D341Med (cell line): ENCODE measurements at places on chromosomes 4 and X.

GRCh38 chr4:23770011-23770410 lies 119.8 kb downstream of the PPARGC1A start:
- DNase-seq: no peak

GRCh38 chrX:53321230-53321942 lies 40.0 kb upstream of the IQSEC2 start:
- peak; percentile 64 for DNase-seq

GRCh38 chr4:148986951-148987350 lies 544.7 kb upstream of the NR3C2 start:
- DNase-seq: no peak

DNA sequence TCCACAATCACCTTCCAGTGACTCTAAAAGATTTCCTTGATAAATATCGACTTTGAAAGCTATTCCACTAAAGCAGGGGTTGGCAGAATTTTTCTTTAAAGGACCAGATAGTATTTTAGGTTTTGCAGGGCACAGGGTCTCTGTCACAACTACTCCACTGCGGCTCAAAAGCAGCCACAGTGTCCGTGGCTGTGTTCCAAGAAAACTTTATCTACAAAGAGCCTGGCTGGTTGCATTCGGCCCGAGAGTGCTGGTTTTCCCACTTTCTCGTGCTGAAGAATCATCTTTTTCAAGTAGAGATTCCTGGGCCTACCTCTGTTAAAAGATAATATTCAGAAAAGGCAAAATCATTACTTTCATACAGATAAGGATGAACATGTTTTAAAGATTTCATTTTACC lies 55.6 kb downstream of the TSPAN7 start:
- no peak for DNase-seq

- DNase-seq: peak; percentile 48
Observed at GRCh38 chr4:174120446-174121295, 162.8 kb downstream of the FBXO8 start.

DNA sequence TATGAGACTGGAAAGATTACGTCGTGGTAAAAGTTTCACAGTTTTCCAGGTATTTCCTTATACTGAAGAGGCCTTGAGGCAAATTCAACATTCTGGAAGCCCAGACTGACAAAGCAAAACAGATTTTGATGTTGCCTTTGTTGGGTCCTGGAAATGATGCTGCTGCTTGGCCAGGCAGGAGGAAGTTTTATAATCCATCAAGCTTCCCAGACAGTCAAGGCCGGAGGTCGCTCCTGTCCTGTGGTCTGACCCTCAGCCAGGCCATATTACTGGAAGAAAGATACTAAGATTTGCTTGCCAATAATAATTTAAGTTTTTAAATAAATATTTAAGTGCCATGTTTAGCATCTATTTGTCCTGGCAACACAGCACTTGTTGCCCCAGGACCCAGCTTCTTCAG lies 63.4 kb downstream of the TAPT1 start:
- DNase-seq: no peak

DNA sequence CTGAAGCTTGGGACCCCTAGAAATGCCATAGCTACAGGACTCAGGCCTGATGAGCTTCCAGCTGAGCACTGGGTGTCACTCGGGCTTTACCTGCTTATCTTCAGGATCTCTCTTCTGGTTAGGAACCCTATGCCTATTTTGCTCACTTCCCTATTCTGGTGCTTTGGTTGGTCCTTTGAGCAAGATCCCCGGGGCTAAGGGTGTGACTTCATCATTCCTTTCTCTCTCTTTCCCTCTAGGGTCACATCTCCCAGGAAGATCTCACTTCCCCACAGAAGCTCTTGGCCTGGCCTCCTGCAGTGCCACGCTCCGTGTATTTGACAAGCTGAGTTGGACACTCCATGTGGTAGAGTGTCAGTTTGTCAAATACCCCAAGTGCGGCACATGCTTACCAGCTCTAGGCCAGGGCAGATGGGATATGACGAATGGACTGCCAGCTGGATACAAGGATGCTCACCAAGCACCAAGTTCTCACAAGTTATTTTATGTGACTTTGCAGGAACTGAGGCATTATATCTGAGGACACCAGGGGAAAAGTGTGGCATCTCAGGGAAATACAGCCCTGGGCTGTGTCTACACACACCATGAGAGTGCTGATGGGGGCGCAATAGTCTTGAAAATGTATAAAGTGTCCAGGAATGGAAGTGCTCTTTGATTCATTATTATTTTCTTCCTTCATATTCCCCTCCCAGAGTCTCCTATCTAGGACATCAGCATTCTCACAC lies 21.1 kb downstream of the VSIG4 start:
- no peak for DNase-seq

- no peak for DNase-seq
Observed at GRCh38 chrX:66053414-66053813, 13.5 kb upstream of the VSIG4 start.

DNA sequence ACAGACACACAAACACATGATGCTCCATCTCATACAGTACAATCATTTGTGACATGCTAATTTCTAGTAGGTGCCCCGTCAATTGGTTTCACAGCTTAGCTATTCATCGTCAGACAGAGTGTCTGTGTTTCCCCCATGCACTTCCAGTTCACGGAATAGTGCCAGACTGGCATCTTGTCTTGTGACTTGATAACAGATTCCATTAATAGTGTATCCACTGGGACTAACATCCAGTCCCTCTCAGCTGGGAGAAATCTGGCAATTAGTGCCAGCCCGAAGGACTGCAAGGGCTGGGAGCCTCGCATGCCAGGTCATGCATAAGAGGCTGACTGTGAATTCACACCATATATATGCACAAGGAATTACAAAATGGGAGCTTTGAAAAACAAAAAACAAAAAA lies 20.2 kb upstream of the GATB start:
- no peak for DNase-seq

DNA sequence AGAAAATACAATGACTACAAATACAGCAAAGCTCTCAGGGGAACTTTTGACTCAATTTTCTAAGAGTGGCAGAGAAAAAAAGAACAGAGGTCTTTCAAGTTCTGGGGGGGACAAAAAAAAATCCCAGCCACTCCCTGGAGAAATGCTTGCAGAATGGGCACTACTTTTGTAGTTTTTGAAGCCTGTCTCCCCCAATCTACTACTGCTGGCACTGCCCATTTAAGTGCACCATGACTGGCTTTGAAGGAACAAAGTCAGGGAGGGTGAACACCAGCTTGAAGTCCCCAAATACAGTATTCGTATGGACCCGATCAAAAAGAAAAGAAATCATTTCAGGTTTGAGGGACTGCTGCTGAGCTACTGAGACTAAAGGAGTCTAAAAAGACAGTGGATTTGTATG lies 1824.4 kb downstream of the ARAP2 start:
- no peak for DNase-seq

GRCh38 chr4:11495291-11495690 lies 66.6 kb upstream of the HS3ST1 start:
- no peak for DNase-seq

GRCh38 chrX:45849261-45849862 lies 648.7 kb upstream of the DIPK2B start:
- DNase-seq: peak; percentile 29

DNA sequence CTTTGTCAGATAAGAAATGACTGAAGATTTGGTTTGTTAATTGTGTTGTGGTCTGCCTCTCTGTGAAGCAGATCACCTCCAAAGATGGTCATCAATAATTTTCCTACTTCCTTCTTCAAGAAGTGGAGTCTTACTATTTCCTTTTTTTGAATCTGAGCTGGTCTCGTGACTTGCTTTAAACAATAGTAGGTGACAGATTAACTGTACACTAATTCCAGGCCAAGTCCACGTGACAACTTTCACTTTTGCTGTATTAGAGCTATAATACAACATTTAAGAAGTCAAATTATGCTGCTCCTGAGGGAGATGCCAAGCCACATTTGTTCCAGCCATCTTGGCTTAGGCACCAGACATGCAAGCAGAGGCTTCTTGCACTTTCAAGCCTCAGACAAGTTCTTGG lies 393.8 kb upstream of the GRID2 start:
- no peak for DNase-seq

DNA sequence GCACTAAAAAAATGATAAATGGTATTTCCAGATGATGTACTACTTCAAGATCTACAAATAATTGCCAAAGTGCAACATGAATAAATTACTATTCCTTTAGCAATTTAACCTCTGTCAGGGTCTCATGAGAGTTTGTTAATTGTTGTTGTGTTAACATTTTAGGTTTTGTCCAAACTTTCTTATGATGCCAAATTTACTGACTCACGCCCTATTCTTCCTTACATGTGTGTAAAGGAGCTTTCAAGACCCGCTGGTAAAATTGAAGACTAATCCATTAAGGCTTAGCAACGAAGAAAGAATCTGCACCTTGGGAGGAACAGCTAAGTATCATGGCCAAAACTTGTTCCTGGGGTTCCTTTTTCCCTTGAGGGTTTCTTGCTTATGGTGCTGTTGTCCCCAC lies 252.7 kb upstream of the JADE1 start:
- no peak for DNase-seq

GRCh38 chr4:168646001-168646768 lies 149.3 kb downstream of the PALLD start:
- DNase-seq: no peak

DNA sequence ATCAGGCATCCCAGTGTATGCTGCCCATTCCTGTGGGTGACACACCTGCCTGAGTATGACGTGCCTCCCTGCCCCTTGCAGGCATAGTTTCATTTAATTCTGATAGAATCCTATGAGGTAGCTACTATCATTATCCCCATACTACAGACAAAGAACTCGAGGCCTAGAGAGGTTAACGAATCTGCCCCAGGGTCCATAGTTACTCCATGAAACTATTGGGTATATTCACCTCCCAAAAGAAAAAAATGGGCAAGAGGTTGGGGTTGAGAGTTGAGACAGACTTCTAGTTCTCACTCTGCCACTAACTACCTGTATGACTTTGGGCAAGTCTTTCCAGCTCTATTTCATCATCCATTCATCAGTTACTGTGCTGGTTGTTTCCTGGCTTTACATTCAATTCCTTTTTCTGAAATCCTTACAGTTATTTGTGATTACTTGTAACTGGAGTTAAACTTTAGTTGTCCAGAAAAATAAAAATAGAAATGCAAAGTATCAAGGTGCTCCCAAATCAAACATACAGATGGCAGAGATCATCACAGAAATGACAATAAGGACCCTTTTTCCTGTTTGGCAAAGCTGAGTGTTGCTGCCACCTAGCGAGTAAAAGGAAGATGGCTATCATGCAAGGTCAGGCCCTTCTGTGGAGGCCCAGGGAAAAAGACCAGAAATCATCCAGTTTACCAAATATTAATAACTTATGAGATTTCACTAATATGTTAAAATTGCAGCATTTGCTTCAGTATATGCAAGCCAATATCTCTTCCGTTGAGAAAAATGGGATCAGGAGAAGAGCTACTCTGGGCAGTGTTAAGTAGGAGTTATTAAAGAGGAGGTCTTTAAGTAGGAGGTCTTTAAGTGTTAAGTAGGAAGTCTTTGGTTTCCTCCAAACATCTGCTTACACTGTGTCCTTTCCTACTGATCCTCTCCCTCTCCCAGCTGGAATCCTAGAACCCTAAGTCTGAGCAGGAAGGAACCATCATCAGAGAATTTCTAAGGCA lies 17.1 kb upstream of the MAP7D3 start:
- DNase-seq: peak; percentile 51

- DNase-seq: peak; percentile 25
Observed at GRCh38 chrX:123422875-123423274, 238.8 kb downstream of the GRIA3 start.

GRCh38 chr4:87875191-87875590 lies 42.4 kb downstream of the MEPE start:
- DNase-seq: no peak

- no peak for DNase-seq
Observed at GRCh38 chrX:3651277-3651676, 62.2 kb downstream of the PRKX start.

DNA sequence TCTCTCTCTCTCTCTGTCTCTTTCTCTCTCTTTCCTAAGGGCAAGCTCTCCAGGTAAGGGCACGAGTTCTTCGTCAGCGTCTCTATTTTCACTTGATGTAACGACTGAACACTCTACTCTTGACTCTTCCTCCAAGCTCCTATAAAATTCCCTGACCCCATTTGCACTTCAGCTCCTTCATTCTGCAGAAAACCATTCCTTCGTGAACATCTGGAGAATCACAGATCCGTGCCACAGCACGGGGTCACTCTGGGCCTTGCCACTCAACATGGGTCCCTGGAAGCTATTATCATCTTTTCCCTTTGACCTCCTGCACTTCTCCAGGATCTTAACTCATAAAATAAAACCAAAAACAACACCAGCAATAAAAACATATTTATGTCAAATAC lies 112.0 kb upstream of the LNX1 start:
- DNase-seq: no peak

DNA sequence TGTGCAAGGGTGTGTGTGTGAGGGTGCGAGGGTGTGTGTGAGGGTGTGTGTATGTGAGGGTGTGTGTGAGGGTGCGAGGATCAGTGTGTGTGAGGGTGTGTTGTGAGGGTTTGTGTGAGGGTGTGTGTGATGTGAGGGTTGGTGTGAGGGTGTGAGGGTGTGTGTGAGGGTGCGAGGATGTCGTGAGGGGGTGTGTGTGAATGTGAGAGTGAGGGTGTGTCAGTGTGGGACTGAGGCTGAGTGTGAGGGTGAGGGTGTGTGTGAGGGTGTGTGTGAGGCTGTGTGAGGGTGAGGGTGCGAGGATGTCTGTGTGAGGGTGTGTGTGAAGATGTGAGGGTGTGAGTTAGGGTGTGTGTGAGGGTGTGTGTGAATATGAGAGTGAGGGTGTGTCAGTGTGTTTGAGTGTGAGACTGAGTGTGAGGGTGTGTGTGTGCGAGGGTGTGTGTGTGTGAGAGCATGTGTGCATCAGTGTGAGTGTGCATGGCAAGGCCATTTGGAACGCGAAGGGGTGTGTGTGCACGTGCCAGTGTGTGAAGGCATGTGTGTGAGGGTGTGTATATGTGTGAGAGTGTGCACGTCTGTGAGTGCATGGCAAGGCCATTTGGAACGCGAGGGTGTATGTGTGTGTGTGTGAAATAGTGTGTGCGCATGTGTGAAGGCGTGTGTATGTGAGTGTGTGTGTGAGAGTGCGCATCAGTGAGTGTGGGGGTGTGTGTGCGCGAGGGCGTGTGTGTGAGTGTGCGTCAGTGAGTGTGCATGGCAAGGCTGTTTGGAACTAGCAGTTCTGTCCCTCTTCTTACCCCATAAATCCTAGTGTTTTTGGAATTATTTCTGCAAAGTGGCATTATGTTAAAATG lies 69.8 kb downstream of the RGS12 start:
- DNase-seq: no peak

- DNase-seq: no peak
Observed at GRCh38 chr4:47784222-47784621, 53.6 kb downstream of the CORIN start.

DNA sequence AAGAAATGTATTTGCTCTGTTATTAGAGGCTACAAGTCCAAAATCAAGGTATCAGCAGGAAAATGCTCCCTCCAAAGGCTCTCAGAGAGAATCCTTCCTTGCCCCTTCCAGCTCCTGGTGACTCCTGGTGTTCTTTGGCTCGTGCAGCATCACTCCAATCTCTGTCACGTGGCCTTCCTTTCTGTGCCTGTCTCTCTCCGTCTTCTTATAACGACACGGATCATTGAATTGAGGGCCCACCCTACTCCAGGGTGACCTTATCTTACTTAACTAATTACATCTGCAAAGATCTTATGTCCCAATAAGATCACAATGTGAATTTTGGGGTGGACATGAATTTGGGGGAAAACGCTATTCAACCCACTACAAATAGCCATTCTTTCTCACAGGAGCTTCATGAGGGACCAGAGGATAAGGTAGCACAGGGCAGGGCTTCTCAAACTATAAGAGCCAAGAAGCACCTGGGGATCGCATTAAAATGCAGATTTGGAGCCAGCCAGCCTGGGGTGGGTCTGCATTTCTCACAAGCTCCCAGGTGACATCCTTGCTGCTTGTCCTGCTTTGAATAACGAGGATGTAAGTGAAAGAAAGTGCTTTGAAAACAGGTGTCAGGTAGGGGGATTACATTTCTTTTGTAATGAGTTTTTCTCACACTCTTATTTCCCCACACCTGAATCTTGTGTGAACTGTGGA lies 41.9 kb upstream of the APLN start:
- no peak for DNase-seq
